ENCODE measurements at places on chromosomes 6 and 20. TPM values are rescaled to one million over a fixed set of nuclear protein-coding genes. Genes with fewer than 3 reads are reported as not detected.
A peak's percentile ranks its signal among the peaks of the same experiment; 100 is the strongest.

GRCh38 chr6:48486876-48487275 is 375.9 kb upstream of the PTCHD4 start:
- no peak for DNase-seq

TMEM244 gene
- total RNA-seq: not detected

SSTR4 gene
- not detected for total RNA-seq

ANKRD66 gene
- total RNA-seq: not detected

DNA sequence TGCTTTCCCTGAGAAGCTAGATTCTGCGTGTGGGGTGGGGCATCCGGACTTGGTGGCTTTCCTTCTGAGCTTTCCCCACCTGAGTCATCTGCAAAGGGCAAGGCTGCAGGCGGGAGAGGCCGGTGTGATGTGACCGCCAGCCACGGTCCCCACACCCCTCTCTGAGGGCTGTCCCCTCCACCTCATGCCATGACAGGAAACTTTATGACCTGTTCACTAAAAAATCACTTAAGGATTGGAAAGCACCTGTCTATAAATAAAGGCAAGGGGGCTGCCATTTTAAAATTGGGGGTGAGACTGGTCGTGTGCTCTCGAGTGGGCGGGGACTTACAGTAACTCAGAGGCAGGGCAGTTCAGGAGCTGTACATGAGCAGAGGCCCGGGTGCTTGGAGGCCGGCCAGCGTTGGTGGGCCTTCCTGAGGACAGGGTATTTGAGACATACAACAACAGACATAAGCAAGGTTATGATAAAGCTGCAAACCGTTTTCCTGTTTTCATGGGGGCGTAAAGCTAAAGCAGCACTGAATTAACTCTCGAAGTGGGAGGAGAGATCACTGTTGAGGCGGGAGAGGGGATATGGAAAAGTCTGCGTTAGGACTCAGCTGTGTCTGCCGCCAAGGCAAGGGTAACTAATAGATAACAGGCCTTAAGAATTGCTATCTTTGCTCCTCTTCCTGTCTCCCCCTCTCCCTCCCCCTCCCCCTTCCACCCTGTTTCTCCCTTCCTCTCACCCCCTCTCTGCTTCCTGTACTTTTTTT is 16.1 kb upstream of the SERPINB1 start:
- DNase-seq: no peak

GRCh38 chr20:45611054-45611453 is 18.5 kb upstream of the WFDC10A start:
- DNase-seq: peak; percentile 42

DNA sequence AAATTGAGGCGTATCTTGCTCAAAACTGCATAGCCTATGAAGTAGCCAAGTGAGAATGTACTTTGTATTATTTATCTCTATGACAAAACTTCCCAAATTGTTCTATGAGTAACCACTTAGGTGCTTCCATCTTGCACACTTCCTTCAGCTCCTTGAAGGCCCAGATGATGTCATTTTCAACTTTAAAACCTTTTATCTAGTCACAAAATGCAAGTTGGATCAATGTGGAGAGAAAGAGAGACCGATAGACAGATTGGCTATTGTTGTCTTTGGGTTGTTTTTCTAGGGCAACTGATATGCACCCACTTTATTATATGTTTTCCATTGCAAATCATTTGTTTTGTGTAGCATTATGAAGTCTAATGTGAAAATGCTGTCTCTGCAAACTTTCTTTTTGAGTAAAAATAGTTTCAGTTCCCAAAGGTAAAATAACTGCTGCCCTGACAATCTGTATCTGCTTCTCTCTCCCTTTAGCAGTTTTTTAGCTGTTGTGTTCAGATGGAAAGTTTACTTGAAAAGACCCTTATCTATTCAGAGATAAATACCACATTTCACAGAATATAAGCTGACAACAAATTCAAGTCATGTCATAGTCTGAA is 73.7 kb upstream of the CITED2 start:
- DNase-seq: no peak

GRCh38 chr6:147821295-147821897 is 312.9 kb downstream of the SAMD5 start:
- no peak for DNase-seq

DNA sequence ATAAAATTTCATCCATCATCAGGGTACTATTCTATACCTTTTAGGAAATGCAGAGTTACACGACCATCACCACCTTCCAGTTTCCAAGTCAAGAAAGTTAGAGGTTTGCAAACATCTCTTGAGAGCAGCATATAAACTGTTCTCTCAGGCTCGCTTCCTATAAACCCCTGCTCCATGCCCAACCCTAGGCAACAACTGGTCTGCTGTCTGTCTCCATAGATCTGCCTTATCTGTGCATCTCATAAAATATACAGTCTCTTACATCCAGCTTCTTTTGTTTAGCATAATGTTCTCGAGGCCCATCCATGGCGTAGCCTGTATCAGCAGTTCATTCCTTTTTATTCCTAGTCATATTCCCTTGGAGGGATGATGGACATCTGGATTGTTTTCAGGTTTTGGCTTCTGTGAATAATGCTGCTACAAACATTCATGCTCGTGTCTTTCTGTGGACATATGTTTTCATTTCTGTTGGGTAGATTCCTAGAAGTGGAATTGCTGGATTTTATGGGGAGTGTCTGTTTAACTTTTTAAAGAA is 6.1 kb downstream of the PTPRT start:
- no peak for DNase-seq

DNA sequence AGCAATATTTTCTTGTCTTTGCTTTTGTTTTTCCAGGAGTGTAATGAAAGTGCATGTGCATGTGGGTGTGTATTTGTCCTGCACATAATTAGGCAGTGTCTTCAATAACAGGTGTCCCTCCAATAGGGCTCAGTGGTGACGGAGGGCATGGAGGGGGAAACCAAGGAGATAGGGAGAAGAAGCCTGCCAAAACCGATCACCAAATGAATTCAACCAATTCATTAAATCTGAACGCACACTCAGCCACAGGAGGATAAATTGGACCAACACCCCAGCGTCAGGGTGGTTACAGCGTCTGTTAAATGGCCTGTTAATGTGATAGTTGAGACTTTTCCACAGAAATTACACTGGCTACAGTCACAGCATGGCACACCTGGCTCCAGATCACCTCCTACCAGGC is 527.6 kb downstream of the CD83 start:
- DNase-seq: no peak

PDSS2 gene
- total RNA-seq: 12.3 TPM

Measured in osteoblast (primary cell).